ENCODE measurements at places on chromosomes 16 and 17. TPM values are rescaled to one million over a fixed set of nuclear protein-coding genes. Genes with fewer than 3 reads are reported as not detected.

The CHD9NB gene
- polyA plus RNA-seq = 0.84 TPM

The CAMKK1 gene
- polyA plus RNA-seq = 10.8 TPM

The FA2H gene
- polyA plus RNA-seq = 2.9 TPM

The CCDC43 gene
- 19.3 TPM for polyA plus RNA-seq

The BAIAP3 gene
- 5.4 TPM for polyA plus RNA-seq

The KRT39 gene
- 0.23 TPM for polyA plus RNA-seq

The MYH11 gene
- 26.6 TPM for polyA plus RNA-seq

The RAB11FIP4 gene
- 5.3 TPM for polyA plus RNA-seq

Measured in thymus (tissue), 14 donors.